HTR-8/SVneo (cell line): ENCODE measurements at places on chromosomes 7 and 10.

DNA sequence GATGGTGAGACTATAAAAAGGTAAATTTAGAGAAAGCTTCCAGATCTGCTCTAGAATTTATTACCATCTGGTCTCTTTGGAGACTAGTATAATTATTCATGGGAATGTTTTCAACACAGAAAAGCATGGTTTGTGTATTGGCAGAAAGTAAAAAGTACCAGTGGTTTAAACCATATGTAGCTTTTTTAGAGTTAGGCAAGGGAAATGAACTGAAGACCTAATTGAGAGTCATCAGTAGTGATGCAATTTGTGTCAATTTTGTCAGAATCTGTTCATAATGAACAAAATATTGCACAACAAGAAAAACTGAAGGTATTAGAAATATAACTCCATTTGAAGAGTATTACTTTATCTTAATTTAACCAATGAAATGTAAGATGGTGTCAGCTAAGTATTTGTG lies 181.4 kb downstream of the ADK start:
- DNase-seq, result no peak

DNA sequence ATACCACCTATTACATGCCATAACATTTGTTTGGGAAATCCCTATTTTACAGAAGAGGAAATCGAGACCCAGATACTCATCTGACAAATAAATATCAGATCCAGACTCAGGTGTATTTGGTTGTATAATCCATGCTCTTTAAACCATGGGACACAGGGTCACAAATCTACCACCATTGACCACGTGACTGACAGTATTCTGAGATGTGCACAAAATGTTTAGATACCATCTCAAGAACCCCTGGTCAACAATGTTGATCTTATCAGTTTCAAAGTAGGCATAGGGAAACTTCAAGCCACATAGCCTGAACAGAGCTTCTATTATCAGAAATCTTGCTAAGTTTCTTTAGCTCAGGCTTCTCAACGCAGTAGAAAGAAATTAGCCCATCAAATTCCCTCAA lies 93.6 kb downstream of the ICA1 start:
- no peak for DNase-seq

DNA sequence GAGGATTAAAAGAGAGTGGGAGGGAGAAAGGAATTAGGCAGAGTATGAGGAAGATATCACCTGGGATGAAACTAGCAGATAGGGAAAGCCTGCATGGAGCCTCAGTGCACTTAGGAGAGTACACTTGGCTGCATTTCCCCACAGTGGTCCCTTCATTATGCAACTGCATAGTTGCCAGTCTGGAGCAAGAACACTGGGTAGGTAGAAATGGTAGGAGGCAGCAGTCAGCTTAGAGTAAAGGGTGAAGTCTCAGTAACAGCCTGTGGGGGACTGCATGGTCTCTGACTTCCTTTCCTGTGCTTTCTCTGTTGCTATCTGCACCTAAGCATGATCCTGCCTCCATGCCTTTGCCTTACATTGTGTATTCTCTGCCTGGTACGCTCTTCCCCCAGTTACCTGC lies 14.0 kb upstream of the PCGF5 start:
- DNase-seq, result no peak

GRCh38 chr10:43692051-43692825 lies 43.6 kb upstream of the ZNF32 start:
- DNase-seq, result no peak

DNA sequence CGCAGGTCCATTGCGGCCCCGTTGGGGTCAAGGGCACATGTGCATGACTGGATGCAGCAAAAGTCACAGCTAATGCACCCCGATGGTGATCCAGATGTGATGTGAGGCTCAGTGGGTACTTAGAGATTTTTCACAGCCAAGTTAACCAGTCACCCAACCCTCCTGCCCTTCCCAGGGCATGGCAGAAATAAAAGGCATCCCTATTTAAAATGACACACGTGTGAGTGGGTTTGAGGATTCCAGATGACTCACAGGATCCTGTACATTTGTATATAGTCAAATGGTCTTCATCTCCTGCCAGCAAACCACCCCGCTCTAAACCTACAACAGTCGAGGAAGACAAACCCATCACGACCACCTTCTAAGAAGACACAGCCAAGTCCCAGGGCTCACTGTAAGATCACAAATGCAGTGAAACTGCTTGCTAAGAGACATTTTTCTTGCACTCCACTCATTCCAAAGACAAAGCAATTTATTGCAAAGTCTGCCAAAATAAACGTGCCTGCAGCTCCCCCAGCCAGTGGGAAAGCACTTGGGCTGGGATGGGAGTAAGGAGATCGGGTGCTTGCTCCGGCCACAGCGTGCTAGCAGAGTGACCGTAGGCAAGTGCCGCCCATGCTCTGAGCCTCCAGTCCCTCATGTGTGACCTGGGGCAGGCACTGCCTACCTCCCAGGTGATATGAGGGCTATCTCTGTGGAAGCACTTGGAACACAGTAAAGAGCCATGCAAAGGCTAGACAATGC lies 86.6 kb upstream of the MACROH2A2 start:
- no peak for DNase-seq

- no peak for DNase-seq
Measured at GRCh38 chr7:77783545-77783944, 14.7 kb downstream of the TMEM60 start.

- DNase-seq, result no peak
Measured at GRCh38 chr7:102295346-102296178, 8.9 kb downstream of the SH2B2 start.

GRCh38 chr7:8204339-8205030 lies 57.5 kb downstream of the ICA1 start:
- DNase-seq, result no peak

DNA sequence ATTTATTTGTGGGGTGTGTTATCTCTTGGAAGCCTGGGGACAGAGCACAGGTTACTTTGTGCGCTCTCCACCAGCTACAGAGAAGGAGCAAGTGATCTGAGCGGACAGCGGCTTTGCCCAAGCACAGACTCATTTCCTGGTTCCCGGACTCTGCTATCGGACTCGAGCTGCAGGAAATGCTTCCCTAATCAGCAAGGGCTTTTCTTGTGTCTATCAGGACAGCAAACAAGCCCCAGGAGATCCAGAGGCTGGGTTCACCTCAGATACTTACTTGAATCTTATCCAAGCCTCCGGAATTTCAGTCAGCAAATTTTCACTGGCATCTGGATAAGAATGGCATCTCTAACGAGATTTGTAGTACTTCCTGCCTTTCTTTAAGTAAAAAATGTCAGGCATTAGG lies 27.8 kb downstream of the MRC1 start:
- peak; percentile 42 for DNase-seq

- no peak for DNase-seq
Measured at GRCh38 chr7:17038783-17039170, 157.0 kb upstream of the AGR3 start.

GRCh38 chr7:98557538-98558031 lies 59.5 kb upstream of the NPTX2 start:
- no peak for DNase-seq

- DNase-seq, result no peak
Measured at GRCh38 chr7:132321387-132321786, 254.9 kb downstream of the PLXNA4 start.

- DNase-seq, result no peak
Measured at GRCh38 chr10:74333174-74333573, 182.2 kb downstream of the ADK start.

DNA sequence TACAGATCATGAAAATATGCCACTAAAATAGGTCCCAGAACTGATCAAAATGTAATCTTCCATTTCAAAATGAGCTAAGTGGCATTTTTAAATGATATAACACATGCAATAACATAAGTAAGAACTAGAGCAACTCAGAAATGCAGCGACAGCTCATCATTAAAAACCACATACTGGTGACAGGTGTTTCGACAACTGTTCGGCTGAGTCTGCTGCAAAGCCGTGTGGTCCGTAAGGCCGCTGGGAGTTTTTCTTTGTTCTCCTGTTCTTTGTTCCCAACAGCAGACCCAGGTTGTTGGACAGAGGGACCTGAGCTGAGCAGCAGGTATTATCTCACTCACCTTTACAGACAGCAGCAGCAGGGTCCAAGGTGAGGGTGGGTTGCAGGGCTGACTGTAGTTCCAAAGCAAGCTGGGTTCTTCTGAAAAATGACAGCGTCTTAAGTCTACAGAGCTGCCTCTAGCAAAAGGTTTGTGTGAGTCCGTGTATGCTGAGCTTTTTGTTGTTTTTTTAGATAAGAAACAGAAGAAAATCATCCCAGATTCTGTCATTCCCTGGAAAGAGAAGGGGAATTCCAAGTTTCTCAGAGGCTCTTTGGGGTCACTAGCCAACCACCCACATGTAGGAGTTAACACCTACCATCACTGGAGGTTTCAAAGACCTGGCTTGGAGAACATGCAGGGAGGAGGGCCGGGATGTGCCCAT lies 45.4 kb upstream of the MACROH2A2 start:
- DNase-seq, result no peak

DNA sequence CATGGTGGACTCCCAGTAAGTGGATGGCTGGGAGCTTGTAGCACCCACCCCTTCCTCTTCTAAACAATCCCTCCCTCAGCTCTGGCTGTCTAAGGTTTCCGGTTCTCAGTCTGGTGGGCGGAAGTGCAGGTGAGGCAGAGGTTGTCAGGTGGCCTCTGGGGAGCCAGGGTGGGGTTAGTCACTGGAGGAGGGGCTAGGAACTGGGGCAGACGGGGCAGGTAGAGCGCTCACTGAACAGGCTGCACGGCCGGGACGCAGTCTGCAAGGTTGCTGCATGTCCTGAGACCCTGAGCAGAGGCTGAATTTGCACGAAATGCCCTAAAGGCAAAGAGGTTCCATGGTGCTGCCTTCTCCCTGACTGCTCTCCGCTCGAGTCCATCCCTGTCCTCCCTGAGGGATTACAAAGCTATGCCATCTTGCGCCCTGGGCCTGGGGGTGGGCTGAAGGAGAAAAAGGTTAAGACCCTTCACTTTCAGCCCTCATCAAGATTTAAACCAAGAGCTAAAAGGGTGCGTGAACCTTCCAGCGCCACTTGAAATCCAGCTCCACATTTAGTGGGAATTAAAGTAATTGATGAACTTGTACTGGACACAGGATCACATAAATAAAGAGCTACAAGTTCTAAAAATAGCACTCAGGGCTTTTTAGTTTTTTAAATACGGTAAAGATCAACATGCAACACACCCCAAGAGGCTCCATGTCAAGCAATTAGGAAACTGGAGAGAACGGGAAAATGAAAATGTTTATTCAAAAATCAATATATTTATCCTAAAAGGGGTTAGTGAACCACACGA lies 62.3 kb upstream of the CTBP2 start:
- no peak for DNase-seq

DNA sequence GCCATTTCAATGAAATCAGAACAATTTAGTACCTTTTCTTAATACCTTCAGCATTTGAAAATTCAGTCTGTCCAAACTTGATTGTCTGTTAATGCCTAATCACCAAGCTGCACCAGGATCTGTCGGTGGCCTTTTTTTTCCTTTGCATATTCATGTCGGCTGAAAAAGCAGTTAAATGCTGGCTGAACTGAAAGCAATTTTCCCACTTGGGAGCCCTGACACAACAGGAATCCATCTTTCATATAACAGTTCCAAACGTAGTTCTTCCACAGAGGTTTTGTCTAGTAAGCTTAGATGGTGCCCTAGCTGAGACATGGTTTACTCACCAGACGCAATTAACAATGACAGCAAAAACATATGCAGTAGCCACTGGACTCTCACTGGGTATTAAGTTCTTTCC lies 83.6 kb upstream of the CHCHD3 start:
- no peak for DNase-seq

DNA sequence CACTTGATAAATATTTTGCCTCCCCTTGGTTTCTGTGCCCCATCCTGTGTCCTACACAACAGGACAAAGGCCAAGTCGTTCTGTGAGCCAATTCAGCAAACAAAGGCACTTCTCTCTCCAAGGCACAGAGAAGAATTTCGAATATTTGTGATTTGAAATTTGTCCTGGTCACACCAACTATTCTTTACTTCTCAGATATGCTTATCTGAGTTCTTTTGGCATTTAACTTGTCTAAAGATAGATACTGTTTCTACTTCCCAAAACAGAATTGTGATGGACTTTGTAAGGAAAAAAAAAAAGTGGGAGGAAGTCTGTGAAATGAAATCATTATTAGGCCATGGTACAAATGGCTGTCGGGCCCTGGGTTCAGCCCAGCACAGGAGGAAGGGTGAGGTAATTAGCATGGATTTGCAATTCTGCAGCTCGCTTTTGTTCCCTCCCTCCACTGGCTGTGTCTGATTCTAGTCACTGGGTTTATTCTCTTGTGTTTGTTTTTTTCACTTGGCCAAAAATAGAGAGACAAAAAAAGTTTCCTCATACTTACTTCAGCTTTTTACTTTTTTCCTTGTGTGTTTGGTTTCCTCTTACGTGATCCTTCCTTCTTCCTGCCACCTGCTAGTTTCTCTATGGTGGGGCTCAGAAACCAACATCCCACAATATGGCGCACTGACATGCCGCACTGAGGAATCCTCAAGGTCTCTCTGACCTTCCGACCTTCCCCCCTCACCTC lies 108.2 kb upstream of the MKLN1 start:
- no peak for DNase-seq

- no peak for DNase-seq
Measured at GRCh38 chr7:69615685-69616084, 17.4 kb downstream of the AUTS2 start.

- no peak for DNase-seq
Measured at GRCh38 chr7:24718977-24719491, 38.2 kb downstream of the GSDME start.

- DNase-seq, result no peak
Measured at GRCh38 chr7:150968734-150969372, 9.3 kb downstream of the KCNH2 start.
